Pancreas (tissue), 10 donors: ENCODE measurements at places on chromosomes 6 and 20. TPM values are rescaled to one million over a fixed set of nuclear protein-coding genes. Genes with fewer than 3 reads are reported as not detected.

The JPH2 gene
- 1.1 TPM for polyA plus RNA-seq

The ERVFRD-1 gene
- 0.07 TPM for polyA plus RNA-seq

The ARMH2 gene
- polyA plus RNA-seq: not detected

The PSORS1C2 gene
- polyA plus RNA-seq: not detected
